ENCODE measurements at places on chromosomes 5 and 9. TPM values are rescaled to one million over a fixed set of nuclear protein-coding genes. Genes with fewer than 3 reads are reported as not detected.

FOXD4L4 gene
- total RNA-seq = not detected

IFNA6 gene
- not detected for total RNA-seq

STXBP1 gene
- 46.5 TPM for total RNA-seq

RGS7BP gene
- total RNA-seq = not detected

ACER2 gene
- total RNA-seq = 0.52 TPM

FAM200C gene
- total RNA-seq = 4.3 TPM

IL5 gene
- total RNA-seq = not detected

NSD1 gene
- total RNA-seq = 74.7 TPM

PCDHA9 gene
- total RNA-seq = 1.7 TPM

GTF3C4 gene
- 22.7 TPM for total RNA-seq

SLC6A19 gene
- total RNA-seq = not detected

CDH6 gene
- total RNA-seq = 792 TPM

PCDHGB3 gene
- 0.19 TPM for total RNA-seq

ANKRD31 gene
- total RNA-seq = 0.13 TPM

CETN3 gene
- total RNA-seq = 19.7 TPM

AHRR gene
- total RNA-seq = 54.9 TPM

ACTBL2 gene
- total RNA-seq = not detected

SLC6A18 gene
- not detected for total RNA-seq

FAM153A gene
- not detected for total RNA-seq

TMEM171 gene
- total RNA-seq = 38.1 TPM

C9orf153 gene
- 0.40 TPM for total RNA-seq

CEL gene
- total RNA-seq = 1.3 TPM

HMCN2 gene
- 0.05 TPM for total RNA-seq

FOXI1 gene
- not detected for total RNA-seq

CCDC180 gene
- total RNA-seq = 14.5 TPM

ANKRD34B gene
- total RNA-seq = not detected

CDKN2A gene
- total RNA-seq = 14.3 TPM

Measured in osteocyte (in vitro differentiated cells).